ENCODE measurements at places on chromosomes 6 and 20. TPM values are rescaled to one million over a fixed set of nuclear protein-coding genes. Genes with fewer than 3 reads are reported as not detected.

The TBC1D22B gene
- total RNA-seq: 13.1 TPM

The PDE10A gene
- not detected for total RNA-seq

The TRMT6 gene
- 36.3 TPM for total RNA-seq

The RAB44 gene
- not detected for total RNA-seq

The SIGLEC1 gene
- not detected for total RNA-seq

The DLGAP4 gene
- 15.1 TPM for total RNA-seq

The LAMA5 gene
- 0.30 TPM for total RNA-seq

The TBX18 gene
- not detected for total RNA-seq

The GFRAL gene
- total RNA-seq: not detected

The CD93 gene
- 0.36 TPM for total RNA-seq

The FNDC1 gene
- total RNA-seq: not detected

The SLC22A1 gene
- total RNA-seq: 0.75 TPM

The MLN gene
- not detected for total RNA-seq

The ARG1 gene
- not detected for total RNA-seq

The HCRTR2 gene
- total RNA-seq: not detected

The TRIM10 gene
- total RNA-seq: not detected

The ARMH2 gene
- total RNA-seq: not detected

The LY6G5C gene
- 3.5 TPM for total RNA-seq

The ANKRD66 gene
- not detected for total RNA-seq

The NKAIN2 gene
- not detected for total RNA-seq

The CST7 gene
- 170 TPM for total RNA-seq

The PERP gene
- total RNA-seq: 10.0 TPM

The GDAP1L1 gene
- total RNA-seq: not detected

The TREM1 gene
- not detected for total RNA-seq

The RIPOR3 gene
- total RNA-seq: not detected

The GRM1 gene
- not detected for total RNA-seq

The PHACTR3 gene
- not detected for total RNA-seq

The MACROD2 gene
- total RNA-seq: not detected

The UFL1 gene
- total RNA-seq: 24.1 TPM
